Activated CD4-positive, alpha-beta T cell treated with anti-CD3 and anti-CD28 coated beads, Interleukin-10, Interleukin-2, amounts not matched to agents 100 ng/mL and 50 ng/mL, durations not matched to agents 16 hours and 8 hours (primary cell): ENCODE measurements at places on chromosomes 4 and X.
A peak's percentile ranks its signal among the peaks of the same experiment; 100 is the strongest.

- no peak for DNase-seq
Measured at GRCh38 chr4:157219711-157220370, 687 bp upstream of the GRIA2 start.

- DNase-seq = no peak
Measured at GRCh38 chrX:57070185-57070984, 51.0 kb downstream of the SPIN2B start.

GRCh38 chr4:43341741-43342140 is 449.2 kb downstream of the GRXCR1 start:
- no peak for DNase-seq

DNA sequence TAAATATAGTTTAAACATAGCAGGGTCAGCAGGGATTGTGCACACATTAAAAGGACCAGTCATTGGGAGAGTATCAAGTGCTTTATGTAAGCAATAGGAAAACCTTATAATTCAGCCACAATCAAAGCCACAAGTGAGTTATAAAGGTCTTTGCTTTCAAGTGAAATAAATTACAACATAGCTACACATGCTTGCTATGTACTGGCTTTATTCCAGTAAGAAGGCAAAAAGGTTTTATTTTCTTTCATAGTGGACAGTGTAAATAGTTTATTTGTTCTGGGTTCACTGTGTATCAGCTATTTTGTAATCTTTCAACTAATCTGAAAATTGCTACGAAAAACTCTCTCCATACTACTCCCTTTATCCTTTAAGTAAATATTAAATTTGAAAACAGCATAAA is 691.4 kb downstream of the PCDH7 start:
- no peak for DNase-seq

DNA sequence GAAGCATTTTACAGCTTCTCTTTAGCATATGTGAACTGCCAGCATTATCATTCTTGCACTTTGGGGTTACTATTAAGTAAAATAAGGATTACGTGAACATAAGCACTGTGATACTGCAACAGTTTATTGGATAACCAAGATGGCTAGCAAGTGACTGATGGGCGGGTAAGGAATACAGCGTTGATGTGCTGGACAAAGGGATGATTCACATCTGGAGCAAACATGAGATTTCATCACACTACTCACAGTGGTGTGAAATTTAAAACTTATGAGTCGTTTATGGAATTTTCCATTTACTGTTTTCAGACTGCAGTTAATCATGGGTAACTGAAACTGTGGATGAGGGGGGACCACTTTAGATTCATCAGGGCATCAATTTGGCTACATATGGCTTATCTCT is 16.0 kb downstream of the NBDY start:
- no peak for DNase-seq

DNA sequence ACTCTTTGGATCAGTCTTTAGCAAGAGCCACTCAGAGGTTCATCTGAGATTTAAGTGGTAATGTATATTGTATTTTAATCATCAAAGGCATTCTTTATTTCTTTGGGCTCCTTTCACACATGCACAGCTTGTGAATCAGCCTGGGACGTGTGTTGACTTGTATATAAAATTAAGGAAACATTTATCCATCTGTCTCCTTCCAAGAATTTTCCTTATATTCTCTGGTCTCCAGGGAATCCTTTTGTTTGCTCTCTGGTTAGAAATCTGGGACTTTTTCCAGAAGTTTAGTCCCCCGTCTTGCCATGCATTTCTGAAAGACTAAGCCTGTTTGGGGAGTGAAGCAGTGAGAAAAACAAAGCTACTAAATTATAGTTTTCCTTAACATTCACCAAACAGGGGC is 212.3 kb downstream of the DCAF12L2 start:
- DNase-seq = no peak

GRCh38 chrX:44996277-44996676 is 123.3 kb downstream of the KDM6A start:
- peak; percentile 67 for DNase-seq

DNA sequence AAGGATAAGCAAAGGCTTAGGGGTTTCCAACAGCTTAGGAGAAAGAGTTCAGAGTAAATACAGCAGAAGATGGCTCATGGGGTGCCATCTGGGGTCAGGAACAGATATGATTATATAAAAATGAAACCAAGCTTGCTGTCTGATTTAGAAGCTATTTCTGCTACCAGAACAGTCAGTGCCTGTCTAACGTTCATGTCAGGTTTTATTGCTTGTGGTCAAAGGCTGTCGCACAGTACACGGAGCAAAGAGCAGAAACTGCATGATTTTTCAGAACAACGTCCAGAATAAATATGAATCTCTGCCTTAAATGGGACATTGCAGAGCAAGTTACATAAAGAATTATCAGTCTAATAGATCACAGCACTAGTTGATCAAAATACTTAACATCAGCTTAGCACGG is 17.4 kb downstream of the CETN2 start:
- no peak for DNase-seq

GRCh38 chrX:139892512-139892911 is 40.3 kb downstream of the ATP11C start:
- peak; percentile 38 for DNase-seq

DNA sequence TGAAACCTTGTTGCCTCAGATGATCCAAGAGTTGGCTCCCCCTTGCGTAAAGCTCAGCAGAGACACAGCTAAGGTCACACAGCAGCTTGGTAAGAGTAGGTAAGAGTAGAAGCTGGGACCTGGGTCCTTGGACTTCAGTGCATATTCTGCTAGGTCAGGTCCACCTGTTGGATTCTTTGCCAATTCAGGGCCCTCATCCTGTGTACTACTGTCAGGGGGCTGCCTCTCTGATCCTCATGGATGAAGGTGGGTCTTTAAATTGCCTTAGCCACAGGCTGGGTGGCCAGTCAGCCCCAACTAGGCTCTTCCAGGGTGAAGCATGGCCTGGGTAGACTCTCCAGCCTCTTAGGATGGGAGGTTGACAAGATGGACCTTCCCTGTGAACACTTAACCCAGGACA is 155.8 kb downstream of the AMMECR1 start:
- DNase-seq = no peak

GRCh38 chrX:150676221-150676620 is 17.0 kb upstream of the MTMR1 start:
- DNase-seq = no peak

- DNase-seq = no peak
Measured at GRCh38 chrX:36957425-36958328, 50.5 kb upstream of the FAM47C start.

- DNase-seq = no peak
Measured at GRCh38 chr4:56164907-56165306, 216.2 kb downstream of the CEP135 start.

DNA sequence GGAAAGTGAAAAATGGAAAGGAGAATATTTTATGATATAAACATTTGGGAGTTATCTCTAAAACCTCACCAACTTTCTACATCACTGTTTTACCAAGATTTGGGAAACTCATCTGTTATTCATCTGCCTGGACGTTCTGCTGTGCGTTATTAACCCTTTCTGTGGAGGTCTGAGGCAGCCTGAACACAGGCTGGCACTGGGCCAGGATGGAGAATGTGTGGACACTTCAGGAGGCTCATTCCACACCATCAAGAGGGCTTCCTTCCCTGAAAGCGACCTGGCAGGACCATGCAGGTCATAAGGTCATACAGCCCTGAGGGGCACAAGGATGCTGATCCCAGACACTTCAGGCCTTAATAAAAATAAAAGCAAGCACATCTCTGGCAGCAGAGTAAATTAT is 31.2 kb upstream of the TMEM184C start:
- no peak for DNase-seq

GRCh38 chrX:142483965-142484364 is 278.9 kb upstream of the MAGEC2 start:
- DNase-seq = no peak

GRCh38 chr4:146637621-146638332 is 916 bp upstream of the POU4F2 start:
- no peak for DNase-seq

DNA sequence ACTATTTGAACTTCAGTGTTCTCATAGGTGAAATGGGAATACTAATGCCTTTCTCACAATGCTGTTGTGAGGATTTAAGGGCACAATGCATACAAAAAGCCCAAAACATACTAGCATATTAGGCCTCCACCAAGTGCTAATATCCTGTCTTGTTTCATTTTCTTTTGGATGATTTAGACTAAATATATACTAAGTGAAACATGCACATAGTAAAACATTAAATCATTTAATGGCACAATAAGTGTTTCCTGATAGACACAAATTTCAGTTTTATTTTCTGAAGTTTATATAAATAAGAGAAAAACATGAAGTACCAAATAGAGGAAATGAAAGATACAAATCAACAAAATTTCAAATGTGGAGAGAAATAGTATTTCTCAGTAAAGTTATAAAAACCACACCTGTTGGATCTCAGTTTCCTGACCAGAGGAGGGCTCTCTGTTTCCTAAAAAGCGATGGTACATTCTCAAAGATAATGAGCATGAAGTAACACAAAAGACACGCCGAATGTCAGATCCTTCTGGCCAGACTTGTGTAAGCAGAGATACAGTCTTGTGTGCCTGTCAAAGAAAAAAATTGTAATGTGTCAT is 25.1 kb downstream of the DDX60 start:
- no peak for DNase-seq

DNA sequence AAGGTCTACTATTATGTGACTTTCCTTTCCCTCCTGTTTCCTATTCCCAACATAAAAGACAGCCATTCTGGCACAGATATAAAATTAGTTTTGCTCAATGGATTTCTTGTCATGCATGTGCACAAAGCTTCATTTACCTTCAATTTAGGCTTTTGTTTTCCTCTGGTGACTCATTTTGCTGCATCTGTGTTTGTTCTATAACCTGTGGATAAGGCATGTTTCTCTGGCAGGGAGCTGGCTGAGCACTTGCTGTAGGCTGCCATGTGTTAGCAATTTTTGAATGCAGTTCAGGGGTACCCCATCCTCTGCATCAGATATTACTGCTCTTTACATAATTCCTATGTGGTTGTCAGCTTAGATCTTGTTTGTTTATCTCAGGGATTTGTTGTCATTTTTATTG is 202.8 kb upstream of the GRID2 start:
- no peak for DNase-seq

- DNase-seq = no peak
Measured at GRCh38 chrX:6184900-6185515, 43.7 kb downstream of the NLGN4X start.

DNA sequence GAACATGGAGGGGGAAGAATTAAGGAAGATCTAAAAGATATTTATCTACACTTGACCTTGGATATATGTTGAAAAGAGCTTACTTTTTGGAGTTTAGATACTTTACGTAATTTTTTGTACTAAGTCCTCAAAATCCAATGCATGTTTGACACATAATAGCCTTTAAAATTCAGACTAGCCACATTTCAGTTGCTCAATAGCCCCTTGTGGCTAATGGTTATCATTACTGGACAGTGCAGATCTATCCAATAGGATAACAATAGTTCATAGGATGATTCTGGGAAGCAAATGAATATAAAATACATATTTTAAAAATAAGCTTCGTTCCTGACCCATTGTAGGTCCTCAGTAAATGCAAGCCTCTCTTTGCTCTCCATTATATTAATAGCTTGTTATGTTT is 13.8 kb downstream of the AP1AR start:
- no peak for DNase-seq

DNA sequence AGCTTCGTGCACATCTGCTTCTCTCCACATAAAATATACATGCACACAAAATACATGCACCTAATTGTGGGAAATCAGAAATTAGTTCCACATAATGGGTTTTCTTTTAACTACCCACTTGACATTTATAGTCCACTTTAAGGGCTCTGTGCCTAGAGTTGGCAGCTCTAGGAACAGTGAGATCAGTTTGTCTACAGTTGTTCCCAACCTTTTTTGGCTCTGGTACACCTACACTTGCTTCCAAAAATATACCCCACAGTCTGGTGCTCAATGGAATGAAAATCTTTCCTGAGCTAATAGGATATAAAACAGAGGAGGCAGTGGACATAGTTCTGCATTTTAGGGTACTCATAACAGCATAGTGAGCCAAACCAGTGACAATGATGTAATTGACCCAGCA is 36.1 kb downstream of the HDAC8 start:
- no peak for DNase-seq

GRCh38 chr4:98524230-98524629 is 134.2 kb downstream of the TSPAN5 start:
- no peak for DNase-seq

DNA sequence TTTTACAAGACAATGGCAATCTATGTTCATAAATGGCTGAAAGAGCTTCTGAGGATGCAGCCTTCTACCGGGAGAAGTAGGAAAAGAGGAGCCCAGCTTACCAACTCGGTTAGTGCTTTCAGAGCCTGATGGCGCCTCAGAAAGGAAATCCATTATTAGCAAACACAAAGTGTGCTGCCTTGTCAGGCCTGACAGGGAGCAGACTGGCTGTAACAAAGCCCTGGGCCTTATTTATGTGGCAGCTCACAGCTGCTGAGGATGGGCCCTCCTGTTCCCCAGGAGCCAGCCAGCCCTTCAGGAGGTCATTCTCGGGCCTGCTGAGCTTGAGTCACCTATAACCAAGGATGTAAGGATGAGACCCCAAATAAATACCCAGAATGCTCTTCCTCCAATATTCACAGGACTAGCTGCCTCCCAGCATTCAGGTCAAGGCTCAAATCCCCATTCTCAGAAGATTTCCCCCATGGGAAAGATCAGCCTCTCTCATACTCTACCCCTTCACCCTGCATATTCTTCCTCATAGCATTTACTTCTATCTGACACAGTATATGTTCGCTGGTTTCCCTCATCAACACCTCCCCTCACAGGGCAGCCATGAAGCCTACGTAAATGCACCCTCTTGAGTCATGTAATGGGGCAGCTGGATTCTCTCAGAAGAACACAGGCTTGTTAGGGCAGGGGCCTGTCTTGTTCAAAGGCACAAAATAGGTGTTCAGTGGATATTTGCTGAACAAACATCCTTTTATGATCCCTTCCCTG is 227.0 kb upstream of the RASGEF1B start:
- DNase-seq = no peak

DNA sequence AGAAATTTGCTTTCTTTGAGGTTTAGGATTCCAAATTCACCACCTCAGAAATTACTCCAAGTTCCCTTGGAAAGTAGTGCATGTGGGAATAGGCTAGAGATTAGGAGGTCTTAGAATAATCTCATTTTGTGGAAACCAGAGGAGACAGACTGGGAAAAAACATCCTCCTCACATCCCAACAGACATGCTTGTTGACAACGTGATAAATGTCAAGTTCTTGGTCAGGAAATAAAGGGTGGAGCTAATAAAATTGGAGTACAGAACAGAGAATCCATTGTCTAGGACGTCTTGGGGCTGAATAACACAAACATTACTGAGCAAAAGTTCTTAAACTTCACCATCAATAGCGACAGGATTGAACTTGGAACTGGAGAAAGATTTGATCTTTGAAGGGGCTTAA is 233.4 kb downstream of the PABPC4L start:
- DNase-seq = no peak
